ENCODE measurements at places on chromosomes 2 and 18.
A peak's percentile ranks its signal among the peaks of the same experiment; 100 is the strongest.

DNA sequence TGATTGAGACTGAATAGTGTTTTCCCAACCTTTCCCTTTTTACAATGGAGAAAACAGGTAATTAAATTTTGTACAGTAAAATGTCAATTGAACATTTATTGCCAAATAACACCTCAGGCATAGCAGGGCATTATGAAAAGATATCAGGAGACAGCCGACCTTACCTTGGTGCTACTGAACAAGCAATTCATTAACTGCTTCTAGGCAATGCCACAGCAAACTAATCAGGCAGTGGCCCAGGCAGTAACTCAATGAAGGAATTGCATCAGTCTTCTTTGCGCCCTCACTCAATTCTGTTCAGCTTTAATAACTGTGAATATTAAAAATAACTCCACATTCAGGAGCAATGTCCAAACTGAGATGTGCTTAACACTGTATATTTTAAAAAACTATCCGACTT lies 6.1 kb downstream of the PLCL1 start:
- DNase-seq = no peak

GRCh38 chr2:124315221-124315880 lies 290.3 kb downstream of the CNTNAP5 start:
- no peak for DNase-seq

DNA sequence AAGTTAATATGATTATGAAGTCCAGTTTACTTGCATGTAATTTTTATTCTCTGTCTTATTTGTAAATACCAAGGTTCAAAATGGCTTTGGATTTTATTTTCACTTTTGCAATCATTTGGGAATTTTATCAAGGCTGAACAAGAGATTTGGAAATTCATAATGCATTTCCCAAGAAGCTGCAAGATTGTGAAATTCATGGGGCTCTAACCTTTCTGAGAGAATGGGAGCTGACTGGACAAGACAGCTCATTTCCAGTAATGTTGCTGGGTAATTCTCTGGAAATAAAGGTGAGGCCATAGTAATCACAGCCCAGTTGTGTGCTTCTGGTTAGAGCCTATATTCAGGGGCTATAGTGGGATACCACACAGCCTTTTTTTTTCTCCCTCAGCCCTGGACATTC lies 21.5 kb upstream of the NABP1 start:
- DNase-seq = peak; percentile 92

GRCh38 chr2:182228073-182228473 lies 198.8 kb downstream of the PDE1A start:
- no peak for DNase-seq

DNA sequence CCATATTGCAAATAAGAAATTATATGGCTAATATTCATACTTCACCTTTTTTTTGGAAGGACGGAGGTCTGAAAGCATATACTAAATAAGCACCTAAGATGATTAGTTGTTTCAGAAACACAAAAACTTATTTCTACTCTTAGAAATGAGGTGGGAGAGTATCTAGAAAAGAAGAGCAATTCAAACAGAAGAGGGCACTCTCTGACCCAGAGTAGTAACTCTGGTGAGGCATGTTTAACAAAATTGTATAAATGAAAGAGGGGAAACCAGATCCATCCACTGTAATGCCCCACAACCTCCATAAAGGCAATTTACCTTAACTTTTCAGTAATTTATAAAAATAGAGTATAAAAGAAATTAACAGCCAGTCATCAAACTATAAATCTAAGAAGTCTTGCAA lies 669.6 kb upstream of the VRK2 start:
- DNase-seq = peak; percentile 41

GRCh38 chr18:50847192-50847591 lies 27.4 kb upstream of the MRO start:
- DNase-seq = peak; percentile 52

DNA sequence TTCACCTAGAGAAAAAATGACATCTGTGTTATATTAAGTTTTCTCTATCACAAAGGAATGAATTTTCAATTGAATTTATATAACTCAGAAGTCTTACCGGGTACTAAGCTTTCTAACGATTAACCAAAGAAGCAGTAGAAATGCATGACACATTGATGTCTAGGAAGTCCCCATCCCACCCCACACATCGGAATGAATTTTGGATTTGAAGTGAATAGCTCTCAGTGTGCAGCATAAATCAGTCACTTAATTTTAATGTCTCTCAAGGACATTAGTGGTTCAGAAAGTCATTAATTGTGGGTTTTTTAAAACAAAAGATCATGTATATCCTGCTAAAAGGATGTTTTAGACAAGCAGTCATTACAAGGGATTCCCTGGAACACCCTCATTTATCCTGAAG lies 141.4 kb upstream of the PIEZO2 start:
- no peak for DNase-seq
